Foreskin keratinocyte (primary cell): ENCODE measurements at places on chromosomes 1 and 21. TPM values are rescaled to one million over a fixed set of nuclear protein-coding genes. Genes with fewer than 3 reads are reported as not detected.

DNA sequence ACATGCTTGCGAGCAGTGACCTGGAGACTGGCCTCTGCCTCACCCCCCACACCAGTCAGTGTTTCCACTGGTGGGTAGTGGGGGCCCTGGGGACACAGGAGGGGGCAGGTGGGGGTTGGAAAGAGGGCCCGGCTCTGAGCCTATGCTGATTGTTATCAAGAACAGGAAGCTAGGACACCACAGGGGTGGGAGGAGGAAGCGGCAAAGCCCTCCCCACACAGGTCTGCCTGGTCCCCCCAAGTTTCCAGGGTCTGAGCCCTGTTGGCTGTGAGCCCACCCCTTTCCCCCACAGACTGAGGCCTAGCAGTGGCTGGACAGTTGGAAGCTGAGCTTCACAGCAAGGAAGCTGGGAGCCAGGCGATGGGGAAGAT lies 1.6 kb upstream of the PTPN7 start:
- DNase-seq = no peak

DNA sequence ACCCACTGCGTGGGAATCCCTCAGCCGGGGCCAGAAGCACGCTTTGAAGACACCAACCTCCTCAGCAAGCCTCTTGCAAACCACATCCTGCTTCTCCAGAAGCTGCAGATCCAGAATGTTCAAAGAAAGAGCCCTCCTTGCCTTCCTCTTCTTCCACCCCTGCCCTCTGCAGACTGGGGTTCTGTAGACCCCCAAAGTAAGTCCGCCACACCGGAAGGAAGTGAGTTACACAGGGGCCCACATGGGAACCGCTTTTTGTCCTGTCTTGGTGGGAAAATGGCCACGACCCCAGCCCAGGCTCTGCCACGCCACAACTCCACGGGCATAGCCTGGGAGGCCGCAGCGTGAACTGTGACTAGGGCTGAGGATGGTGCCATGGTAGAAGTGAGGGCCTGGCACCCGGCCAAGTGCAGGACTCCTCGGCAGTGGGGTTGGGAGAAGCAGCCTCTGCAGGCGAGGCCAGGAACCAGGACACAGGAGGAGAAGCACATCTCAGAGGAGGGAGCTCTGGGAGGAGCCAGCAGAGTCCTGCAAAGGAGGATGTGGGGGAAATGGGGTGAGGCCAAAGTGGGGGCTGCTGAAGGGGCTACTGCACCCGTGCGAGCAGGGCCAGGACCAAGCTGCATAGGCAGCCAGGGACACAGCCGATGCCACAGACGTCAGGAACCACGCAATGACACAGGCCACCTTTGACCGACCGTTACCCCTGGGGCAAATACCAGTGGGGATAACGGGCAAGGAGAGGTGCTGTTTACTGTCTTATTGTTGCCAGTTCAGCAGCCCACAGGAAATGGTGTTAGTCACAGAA lies 30.9 kb downstream of the PDE9A start:
- no peak for DNase-seq

DNA sequence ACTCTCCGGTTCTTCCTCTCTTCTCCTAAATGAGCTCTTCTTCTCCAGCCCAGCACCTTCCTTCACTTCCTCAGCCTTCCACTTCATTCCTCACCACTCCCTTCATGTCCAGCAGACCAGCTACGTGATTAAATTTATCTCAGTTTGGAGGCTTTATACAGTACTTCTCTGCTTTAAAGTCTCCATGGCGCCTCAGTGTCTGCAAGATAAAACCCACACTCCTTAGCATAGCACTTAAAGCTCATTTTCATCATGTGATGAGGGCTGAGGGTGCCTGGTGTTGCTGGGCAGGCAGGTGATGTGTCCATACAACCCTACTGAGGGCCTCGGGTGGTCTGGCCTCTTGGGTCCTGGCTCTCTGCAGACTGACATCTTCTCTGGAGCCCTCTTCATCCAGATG lies 7.7 kb downstream of the SLC5A9 start:
- no peak for DNase-seq

DNA sequence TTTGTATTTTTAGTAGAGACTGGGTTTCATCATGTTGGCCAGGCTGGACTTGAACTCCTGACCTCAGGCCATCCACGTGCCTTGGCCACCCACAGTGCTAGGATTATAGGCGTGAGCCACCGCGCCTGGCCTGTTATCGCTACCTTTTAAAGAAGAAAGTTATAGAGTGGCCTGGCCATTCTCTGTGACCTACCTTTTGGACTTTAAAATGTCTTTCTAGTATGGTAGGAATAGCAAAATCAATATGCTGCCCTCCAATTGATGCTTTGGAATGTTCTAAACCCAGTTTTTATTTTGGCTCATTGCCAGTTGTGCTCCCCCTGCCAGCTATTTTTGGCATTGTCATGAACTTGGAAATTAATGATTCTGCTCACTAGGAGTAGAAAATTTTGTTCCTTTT lies 19.9 kb downstream of the HIPK1 start:
- DNase-seq = no peak

DMBX1 gene
- total RNA-seq = not detected in 2 replicates

THEM5 gene
- not detected in 2 replicates for total RNA-seq
